ENCODE measurements at places on chromosomes 1 and 21.

DNA sequence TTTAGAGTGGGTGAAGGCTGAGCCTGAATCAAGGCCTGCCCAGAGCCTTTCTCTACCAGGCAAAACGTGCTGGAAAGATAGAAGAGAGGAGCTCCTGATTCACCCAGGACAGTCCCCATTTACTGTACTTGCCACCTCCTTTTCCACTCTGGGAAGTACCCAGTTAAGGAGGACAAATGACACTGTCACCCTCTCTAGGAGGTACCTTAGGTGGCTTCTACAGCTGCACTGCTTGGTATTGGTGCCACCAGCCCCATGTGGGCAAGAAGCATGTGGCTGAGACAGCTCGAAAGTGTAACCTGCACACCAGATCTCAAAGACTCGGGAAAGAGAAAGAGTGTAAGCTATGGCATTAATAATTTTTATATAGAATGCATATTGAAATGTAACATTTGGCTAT, 42.3 kb downstream of the RUNX1 start:
- DNase-seq, result no peak

GRCh38 chr1:167258858-167259257, 38.2 kb downstream of the POU2F1 start:
- DNase-seq, result no peak

GRCh38 chr1:219041141-219041540, 132.5 kb upstream of the LYPLAL1 start:
- DNase-seq, result no peak

- no peak for DNase-seq
Observed at GRCh38 chr1:38452246-38452645, 405.7 kb upstream of the POU3F1 start.

GRCh38 chr1:109802136-109802900, 38.6 kb upstream of the EPS8L3 start:
- peak; percentile 77 for DNase-seq

DNA sequence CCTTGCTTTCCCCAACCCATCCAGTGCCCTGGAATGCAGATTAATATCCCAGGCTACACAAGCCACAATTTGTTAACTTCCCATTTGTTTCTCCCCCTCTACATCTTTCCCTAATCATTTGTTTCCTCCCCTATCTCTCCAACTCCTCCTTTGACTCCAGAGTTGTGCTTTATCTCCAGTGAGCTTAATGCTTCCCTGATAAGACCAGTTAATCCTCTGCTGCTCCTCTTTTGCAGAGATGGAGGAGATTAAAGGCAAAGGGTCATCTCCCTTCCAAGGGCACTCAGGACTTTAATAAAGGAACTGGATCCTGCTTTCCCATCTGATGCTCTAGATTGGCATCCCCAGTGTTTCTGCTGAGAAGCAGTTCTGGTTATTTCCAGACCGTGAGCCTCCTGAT, 7.1 kb downstream of the FAM78B start:
- no peak for DNase-seq

DNA sequence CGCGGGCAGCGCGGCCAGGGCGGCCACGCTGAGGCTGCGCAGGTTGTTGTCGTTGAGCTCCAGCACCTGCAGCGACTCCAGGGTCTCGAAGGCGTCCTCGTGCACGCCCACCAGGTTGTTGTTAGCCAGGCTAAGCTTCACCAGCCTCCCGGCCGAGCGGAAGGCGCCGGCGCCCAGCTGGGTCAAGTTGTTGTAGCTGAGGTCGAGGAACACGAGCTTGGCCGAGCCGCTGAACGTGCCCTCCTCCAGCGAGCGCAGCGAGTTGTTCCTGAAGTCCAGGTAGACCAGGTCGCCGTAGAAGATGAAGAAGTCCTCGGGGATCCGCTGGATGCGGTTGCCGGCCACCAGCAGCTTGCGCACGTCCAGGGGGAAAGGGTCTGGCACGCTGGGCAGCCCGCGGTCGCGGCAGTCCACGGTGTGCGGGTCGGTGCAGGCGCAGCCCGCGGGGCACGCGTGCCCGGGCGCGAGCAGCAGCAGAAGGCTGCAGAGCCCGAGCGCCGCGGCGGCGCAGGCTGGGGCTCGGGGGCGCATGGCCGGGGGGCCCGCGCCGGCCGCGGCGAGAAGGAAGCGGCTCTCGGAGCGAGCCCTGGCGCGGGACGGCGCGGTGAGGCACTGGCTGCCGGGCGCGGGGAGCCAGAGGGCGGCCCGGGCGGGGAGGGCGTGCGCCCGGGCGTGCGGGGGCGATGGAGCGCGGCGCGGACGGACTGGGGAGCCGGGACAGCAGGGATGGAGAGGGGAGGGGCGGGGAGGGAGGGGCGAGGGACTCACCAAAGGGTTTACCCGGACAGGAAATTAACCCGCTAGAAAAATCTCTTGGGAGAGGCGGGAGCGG, 524 bp downstream of the LRRC38 start:
- no peak for DNase-seq

DNA sequence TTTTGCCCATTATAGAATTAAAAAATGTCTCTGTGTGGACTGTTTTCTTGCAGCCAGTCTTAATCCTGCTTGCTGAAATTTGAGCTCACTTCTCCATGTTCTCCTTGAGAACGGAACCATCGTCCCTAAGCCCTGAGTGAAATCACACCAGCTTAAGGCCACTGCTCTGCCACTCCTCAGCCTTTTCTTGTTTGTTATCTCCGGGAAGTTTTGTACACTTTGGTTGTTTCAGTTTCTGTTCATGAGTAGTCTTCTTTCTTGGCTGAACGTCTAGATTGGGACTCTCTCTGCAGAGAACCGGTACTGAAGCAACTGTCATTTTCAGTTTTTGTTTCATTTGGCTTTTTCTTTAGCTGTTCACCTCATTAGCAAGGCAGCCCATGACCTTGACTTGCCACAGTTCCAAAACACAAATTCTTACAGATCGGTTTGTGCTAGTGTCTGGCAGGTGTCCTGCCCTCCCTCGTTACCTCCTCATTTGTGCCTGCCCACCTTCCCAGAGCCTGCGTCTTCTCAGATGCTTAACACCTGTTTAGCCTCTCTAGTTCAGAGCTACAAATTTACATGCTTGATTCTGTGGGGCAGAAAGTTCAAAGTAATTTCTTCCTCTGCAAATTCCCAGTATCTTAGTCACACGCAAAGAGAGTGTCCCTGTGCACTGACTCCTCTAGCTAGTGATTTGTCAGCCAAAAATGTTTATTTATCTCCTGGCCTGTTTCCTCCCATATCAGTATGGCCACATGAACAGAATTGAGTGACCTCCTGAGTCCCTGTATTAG, 12.4 kb downstream of the PSEN2 start:
- peak; percentile 52 for DNase-seq

DNA sequence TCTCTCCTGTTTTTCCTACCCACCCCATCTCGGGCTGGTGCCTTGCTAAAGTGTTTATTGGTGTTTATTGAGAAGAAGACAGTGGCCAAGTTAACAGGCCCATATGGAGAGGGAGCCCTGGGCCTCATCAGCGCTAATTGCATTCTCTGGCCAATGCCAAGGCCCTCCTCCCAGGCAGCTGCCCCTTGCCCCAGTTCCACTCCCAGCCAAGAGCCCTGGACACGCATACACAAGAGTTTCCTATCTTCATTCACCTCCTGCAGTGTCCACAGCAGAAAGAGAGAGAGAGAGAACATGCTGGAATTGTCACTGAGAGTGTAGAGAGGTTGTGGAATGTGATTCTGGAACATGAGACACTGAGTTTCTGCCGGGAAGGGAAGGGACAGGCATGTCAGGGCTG, 25.4 kb upstream of the VWA5B1 start:
- DNase-seq, result no peak

DNA sequence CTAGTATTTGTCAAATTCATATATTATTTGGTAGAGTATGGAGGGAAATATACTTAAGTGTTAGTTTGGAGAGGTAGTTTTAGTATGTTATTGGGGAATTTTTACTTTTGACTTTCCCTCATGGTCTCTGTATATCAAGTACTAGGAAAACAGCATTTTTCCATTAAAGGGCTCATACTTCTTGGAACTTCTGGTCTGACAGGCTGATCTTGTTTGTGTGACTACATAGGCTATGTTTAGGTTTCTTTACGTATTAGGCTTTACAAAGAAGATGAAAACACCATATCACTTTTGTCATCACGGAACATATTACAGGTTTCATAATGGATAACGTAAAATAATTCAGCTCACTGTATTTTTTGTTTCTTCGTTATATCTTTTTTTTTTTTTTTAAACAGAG, 30.8 kb downstream of the POU2F1 start:
- DNase-seq, result no peak
